IPS DF 19.7 (cell line): ENCODE measurements at places on chromosomes 3 and 15.

- no peak for DNase-seq
Observed at GRCh38 chr3:52280050-52280461, 1.6 kb upstream of the WDR82 start.

- DNase-seq: no peak
Observed at GRCh38 chr3:50201573-50202315, 3.3 kb upstream of the SLC38A3 start.

DNA sequence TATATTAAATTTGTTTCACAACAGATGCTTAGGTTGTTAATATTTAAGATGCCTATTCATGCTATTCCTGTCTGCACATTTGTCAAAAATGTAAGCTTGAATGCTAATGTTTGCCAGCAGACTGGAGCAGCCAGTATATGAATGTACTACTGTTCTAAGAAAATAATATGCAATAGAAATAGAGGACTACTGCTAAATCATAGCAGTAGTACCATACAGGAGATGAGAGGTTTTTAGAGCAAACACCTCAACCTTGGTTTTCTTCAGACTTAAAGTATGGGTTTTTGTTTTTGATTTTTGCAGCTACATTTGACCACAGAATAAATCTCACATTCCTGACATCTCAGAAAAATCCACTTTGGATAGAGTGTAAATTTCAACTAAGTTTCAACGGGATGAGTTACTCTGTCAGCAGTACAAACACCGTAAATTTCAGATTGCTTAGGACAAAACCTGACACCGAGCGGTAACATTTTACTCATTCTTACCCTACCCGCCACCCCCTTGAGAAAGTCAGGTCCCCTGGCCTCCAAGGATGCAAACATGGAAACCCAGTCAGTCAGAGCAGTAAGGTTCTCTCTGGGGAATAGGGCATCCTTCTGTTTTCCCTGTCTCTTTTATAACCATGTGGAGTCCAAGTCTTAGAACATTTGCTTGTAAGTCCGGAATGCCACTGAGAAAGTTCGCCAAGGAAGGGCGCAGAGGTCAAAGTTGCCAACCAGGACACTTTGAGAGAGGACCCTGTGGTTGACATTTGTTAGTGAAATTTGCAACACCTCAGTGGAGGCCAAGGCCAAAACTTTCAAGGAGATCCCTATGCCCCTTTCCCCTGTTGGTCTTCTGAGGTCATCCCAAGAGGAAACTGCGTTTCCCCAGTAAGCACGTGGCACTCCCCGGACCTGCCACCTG lies 17.9 kb upstream of the SATB1 start:
- DNase-seq: no peak

DNA sequence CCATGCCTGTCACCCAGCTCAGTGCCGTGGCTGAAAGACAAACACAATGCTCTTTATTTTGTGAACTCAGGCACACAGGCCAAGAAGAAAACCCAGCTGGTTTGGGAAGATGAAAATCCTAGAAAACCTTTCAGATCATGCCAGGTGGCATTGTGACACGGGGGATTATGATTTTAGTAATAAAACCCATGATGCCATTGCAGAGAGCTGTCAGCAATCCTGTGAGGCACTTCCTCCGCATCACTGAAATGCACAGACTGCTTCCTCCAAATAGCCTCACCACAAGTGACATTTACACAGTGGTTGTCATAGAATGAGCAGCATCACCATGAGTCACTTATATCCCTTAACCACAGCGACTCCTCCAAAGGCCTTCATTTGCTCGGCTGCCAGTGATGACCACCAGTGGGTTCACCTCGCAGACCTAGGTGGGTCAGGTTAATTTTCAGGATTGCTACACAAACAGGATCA lies 22.7 kb downstream of the ABHD6 start:
- no peak for DNase-seq

DNA sequence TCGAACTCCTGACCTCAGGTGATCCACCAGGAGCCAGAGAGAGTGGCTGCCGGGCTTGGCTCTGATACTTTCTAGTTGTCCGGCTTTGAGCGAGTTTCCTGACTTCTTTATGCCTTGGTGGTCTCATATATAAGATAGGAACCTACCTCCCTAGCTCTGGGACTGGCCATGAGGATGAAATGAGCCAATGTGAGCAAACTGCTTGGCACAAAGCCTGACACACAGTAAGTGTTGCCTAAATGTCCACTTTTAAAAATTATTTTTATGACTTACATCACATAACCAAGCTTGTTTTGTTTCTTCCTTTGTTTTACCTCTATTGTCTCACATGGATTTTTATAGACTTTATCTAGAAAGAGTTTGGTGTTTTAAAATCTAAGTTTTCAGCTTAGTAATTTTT lies 42.1 kb upstream of the CCDC174 start:
- no peak for DNase-seq

GRCh38 chr3:133662278-133662651 lies 524 bp upstream of the TOPBP1 start:
- DNase-seq: no peak

GRCh38 chr3:36776436-36776835 lies 12.1 kb upstream of the DCLK3 start:
- no peak for DNase-seq

- no peak for DNase-seq
Observed at GRCh38 chr15:93252780-93253179, 163.8 kb upstream of the RGMA start.

DNA sequence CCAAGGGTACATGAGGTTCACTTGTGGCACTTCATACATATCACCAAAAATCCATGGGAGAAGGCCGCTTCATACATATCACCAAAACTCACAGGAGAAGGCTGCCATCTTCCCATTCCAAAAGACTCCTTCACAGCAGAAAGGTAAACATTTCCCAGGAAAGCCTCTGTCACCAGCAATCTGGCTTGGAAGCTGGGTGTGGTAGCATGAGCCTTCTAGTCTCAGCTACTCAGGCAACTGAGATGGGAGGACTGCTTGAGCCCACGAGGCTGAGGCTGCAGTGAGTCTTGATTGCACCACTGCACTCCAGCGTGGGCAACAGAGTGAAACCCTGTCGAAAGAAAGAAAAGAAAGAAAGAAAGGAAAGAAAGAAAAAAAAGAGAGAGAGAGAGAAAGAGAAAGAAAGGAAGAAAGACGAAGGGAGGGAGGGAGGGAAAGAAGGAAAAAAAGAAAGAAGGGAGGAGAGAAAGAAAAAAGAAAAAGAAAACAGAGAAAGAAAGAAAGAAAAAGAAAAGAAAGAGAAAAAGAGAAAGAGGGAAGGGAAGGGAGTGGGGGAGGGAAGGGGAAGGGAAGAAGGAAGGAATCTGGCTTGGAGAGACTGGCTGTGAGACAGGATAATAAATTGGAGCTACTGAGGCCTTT lies 7.2 kb downstream of the LRIG1 start:
- DNase-seq: no peak

GRCh38 chr3:9136746-9137465 lies 112.5 kb downstream of the SRGAP3 start:
- DNase-seq: no peak

- no peak for DNase-seq
Observed at GRCh38 chr3:50655009-50655830, 19.5 kb upstream of the DOCK3 start.

- DNase-seq: no peak
Observed at GRCh38 chr15:66755298-66756068, 53.4 kb downstream of the SMAD6 start.

DNA sequence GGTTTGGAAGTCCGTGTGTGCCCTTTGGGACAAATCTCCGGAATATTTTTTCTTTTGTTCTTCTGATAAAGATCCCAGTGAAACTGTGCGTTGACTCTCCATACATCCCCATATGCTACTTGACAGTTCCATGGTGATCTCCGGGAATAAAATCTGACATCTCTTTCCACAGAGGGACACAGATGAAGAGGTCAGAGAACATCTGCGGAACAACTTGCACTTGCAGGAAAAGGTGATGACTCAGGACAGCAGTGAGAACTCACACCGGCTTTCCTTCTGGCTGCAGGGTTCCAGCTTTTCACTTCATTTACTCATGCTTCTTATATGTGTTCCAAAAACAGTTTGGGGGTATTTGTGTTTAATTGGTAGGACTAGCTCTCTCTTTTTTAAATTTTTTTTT lies 157.5 kb upstream of the CHRM5 start:
- no peak for DNase-seq

DNA sequence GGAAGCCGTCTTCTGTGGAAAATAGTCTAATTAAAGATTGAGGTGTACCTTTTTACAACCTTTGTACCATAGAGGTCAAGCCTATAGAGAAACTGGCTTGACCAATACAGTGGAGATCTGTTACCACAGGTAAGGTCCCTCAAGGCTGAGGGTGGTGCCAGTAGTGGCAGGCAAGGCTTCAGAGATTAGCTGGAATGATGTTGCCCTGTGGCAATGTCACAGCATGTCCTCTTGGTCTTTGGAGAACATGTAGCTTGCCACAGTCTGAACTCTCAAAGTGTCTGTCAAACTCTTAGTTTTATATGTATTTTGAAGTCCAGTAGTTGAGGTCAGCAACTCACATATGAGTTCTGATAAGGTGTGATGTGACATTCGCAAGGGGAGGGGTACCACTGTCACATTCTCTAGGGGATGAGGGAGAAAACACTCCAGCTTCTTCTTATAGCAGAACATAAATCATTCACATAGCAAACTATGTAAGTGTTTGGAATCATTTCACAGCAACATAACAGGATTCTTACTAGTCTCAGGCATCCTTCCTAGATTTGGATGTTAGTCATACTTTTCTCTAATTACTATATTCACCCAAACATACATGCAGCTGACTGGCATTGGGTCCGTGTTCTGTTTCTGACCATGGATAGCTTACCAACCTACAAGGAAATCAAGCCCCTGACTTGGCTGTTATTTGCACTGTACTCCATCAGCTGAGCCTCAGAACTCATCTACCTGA lies 173.6 kb downstream of the UBE2E2 start:
- DNase-seq: no peak

DNA sequence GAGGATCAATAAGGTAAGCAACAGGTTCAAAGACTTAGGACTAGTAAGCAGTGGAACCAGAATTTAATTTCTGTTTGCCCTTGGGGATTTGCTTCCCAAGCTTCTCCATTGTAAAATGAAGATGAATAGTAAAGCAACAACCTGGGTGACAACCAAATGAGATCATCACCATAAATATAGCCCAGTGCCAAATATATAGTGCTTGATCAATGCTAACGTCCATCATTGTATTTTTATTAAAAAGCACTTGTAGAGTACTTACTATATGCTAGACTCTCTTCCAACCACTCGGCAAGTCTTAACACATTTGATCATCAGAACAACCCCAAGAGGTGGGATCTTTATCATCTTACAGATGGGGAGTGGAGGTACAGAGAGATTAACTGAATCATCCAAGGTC lies 51.5 kb upstream of the NMNAT3 start:
- no peak for DNase-seq

DNA sequence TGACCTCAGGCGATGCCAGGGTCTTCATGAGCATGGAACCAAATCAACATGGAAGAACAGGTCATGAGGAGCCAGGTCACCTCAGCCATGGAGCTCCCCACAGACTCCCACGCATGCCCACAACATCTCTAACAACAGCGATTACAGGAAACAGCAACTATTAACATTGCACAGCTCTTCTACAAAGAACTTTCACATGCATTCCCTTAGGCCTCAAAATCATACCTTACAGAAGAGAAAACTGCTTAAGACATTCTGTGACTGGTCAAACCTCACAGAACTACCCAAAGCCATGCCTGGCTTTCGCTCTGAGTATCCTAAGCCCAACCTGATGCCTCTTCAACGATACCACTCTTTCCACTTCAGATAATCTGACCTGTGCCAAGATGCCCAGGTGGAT lies 117.8 kb downstream of the OXNAD1 start:
- DNase-seq: no peak

DNA sequence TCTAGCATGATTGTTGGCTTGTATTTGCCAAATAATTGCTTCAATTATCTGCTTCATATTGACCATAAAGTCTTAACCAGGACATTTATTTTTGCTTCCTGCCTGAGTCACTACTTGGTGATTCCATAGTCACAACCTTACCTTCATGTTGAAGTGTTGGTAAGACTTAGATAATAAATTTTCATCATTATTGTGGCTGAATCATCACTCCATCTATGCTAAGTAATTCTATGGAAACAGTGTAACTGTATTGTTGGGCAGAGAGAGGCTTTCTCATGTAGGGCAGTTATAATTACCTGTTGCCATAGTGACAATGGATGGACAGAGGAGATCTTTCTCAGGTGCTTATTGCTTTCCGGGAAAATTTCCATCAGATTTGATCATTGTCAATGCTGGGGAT lies 330.7 kb upstream of the LRRC3B start:
- no peak for DNase-seq

GRCh38 chr3:183350164-183350563 lies 78.3 kb downstream of the MCF2L2 start:
- DNase-seq: no peak

- no peak for DNase-seq
Observed at GRCh38 chr15:65223996-65224395, 12.7 kb upstream of the CILP start.

DNA sequence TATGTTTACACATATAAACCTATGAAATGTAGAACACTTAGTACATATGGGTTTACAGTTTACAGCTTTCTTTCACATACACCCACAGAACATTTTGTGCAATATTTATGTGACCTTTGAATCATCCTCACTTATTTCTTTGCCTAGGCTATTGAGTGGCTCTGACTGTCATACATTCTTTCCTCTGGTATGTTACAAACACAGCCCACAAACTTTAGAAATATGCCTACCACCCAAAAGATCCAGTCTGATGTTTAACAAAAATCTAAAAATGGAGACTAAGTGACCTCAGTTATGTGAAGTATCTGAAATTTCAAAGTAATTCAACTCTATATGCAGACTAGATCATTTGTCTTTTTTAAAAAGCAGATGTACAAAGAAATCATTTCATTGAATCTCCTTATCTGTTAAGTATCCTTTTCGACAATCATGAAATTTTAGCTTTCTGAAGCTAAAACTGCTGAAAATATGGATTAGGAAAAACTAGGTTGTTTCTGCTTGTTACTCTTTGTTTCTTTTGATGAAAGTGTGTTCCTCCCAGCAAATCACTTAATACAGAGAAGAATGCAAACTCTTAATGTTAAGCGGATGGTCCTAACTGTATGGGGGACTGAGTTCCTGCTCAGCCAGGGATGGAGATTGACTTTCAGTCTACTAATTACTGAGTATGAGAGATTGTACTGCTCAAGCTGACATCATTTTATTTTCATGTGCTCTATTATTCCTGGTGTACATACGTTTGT lies 27.7 kb downstream of the CCDC54 start:
- no peak for DNase-seq

DNA sequence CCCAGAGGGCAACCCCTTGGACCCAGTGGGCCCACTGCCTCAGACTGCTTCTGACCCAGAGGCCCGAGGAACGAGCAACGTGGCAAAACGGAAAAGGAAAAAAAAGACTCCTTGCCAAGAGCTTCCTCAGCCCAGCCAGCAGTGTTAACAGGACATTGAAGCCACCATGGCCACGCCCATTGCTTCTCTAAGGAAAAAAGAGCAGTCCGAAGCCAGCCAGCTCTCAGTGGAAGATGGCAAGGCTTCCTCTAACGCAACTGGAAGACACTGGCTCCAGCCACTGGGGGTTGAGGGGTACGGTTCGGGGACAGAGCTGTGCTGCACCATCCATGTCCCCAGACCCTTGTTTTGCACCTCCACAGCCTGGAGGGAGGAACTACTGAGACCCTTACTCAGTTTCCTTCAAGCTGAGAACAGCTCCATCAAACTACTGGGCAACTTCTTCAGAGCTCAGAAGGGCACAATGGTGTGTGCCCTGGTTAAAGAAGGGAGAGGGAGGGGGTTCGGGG lies 10.7 kb downstream of the BMF start:
- no peak for DNase-seq

GRCh38 chr3:20405231-20405630 lies 219.2 kb upstream of the SGO1 start:
- no peak for DNase-seq

GRCh38 chr3:143139762-143140161 lies 20.2 kb downstream of the CHST2 start:
- no peak for DNase-seq
